Pancreas (tissue), 10 donors: ENCODE measurements at places on chromosomes 12 and 14. TPM values are rescaled to one million over a fixed set of nuclear protein-coding genes. Genes with fewer than 3 reads are reported as not detected.

The PLEKHG7 gene
- total RNA-seq, result 0.13 TPM

GRCh38 chr12:12691549-12691948 lies 4.4 kb downstream of the GPR19 start:
- DNase-seq, result no peak

DNA sequence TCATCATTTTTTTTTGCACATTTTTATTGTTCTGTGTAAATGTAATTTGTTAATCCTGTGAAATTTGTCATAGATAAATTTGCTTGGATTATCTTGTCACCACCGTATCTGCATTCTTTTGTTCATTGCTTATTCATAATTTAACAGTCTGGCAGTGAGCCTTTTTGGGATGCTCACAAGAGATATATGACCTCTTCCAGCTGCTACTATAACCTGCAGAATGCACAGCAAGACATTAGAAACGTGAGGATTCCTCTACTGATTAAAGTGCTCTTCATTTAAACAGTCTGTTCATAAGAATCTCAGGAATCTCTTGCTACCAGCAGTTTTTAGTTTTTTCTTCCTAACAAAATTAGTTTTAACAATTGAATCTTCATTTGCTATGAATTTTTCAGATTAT lies 9.1 kb downstream of the NPAS3 start:
- DNase-seq, result no peak

DNA sequence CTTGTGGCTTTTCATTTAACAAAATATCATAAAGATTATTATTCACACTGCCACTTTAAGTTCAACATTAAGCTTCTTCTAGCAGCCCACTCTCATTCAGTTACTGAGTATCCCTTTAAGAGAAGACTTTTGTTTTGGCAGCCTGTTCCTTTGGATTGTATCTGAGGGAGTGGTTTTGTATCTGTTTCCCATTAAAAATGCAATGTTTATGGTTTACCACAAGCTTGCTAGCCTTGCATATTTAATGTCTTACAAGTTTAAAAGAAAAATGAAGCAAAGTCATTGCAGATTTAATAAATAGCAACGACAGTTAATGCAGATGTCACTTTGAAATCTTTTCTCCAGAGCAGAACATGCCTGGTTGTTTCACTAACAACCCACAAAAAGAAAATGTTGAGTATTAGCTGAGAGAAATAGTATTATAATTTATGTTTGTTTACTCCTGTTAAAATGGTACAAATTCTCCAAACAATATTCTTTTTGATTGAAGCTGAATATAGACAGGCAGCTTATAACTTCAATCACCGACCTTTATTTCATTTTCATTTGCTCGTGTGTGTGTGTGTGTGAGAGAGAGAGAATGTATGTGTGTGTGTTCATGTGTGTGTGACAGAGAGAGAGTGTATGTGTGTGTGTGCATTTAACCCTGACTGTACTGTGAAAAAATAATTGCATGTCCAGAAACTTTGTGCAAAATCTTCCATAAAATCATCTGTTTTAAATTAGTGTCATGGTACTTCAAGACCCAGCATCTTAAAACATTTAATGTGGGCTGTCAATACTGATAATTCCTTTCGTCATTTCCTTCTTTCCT lies 1.8 kb downstream of the DCN start:
- no peak for DNase-seq

- DNase-seq, result no peak
Measured at GRCh38 chr14:99226687-99227086, 45.3 kb downstream of the BCL11B start.

DNA sequence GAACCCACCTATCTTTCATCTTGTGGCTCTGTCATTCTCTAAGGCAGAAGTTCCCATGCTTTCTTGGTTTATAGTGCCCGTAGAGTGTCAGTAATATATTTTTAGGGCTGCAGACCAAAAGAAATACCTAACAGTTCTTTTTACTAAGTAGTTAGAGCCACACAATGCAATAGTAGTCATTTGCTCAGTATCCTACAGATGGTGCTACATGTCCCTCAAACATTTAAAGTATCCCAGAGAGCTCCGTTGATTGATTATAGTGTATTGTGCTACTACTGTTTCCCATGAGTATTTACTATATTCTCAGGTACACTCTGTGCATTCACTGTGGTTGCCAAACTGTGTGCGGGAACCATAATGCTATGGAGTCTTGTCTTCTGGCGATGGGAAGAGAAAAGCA lies 4.7 kb upstream of the PLBD1 start:
- no peak for DNase-seq

DNA sequence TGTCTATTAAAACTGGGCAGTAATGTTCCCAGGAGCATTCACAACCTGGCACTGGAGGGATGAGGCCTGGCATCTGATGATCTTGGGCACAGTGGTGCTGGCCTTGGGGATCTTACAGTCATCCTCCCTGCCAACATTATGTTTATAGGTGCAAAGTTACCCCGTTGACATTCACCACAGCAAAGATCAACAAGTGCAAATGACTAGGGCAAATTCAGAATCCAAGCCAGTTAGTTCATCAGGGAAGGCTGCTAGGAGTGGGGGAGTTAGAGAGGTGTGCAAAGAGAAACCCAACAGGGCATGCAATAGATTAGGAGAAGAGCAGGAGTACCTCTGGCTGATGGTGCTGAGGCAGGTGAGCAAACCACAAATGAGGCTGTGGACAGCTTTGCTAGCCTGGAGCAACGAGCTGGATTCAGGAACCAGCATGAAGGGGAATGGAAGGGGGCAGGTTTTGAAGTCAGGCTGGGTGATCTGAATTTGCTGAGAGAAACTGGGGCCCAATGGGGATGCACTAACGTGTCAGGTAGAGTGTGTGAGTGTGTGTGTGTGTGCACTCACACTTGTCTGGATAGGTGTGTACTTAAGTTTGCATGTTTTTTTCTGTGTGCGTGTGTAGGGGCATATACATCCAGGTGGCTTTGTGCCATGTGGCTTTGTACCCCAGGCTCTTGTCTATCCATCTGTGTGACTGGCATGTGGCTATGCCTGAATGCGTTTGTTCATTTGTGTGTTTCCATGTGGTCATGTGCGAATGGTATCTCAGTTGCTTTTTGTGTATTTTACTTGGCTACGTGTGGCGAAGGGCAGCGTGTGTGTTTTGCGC lies 1.6 kb downstream of the CISTR start:
- no peak for DNase-seq

The PLCZ1 gene
- total RNA-seq, result not detected
